ENCODE measurements at places on chromosomes 1 and 21. TPM values are rescaled to one million over a fixed set of nuclear protein-coding genes. Genes with fewer than 3 reads are reported as not detected.

Gene SPATC1L
- polyA plus RNA-seq: 69.2 TPM

Gene DARS2
- 22.7 TPM for polyA plus RNA-seq

DNA sequence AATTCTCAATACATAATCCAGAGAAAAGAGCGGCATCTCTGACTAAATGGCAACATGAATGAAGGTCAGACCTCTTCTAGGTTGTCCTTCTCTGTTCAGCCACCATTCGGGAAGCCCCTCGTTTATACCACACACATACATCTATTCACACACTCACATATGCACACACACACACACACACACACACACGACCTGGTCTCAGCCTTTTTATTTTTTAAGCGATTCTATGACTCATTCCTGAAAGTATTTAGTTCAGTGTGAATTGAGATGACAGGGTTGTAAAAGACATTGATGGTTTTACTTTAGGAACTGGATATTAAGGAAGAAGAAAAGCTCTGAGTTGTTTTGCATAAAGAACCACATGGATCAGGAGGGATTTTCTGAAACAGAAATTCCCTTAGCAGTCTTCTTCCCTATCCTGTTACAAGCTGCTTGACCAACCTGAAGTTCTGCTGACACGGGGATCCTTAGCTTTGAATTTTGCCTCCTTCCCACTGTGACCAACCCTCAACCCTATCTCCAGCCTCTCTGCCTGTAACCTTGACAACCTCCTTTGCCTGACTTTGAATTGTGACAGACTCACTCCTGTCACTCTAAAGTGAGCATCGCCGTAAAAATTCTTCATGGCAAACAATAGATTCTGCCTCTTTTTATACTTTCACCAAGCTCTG lies 383.1 kb upstream of the ESRRG start:
- no peaks in the 10 kb centered on the region for H3K36me3 ChIP-seq
- no peak overlapping the region for H3K27ac ChIP-seq
- DNase-seq: no peak
- no peak overlapping the region for H3K4me3 ChIP-seq
- no peaks in the 10 kb centered on the region for H3K27me3 ChIP-seq

DNA sequence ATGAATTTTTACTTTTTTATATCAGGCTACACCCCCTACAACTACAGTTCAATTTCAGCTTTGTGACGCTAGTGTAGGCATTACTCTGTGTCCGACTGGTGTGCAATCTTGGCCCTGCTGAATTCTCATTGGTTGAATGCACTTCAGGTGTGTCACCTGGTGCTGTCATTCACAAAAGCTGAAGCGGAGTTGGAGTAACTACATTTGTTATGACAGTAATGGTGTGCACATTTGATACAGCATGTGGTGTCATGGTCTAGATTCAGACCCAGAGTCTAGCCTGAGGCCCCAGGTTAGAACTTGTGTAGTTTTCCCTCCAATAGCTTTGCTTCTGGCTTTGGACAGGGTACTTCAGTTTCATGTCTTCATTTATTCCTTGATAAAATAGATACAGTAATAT lies 88.7 kb downstream of the C1orf94 start:
- H3K4me1 ChIP-seq: no peaks in the 10 kb centered on the region
- peaks cover 17% of the 10 kb centered on the region for H3K27me3 ChIP-seq
- no peak for DNase-seq
- H3K4me3 ChIP-seq: no peak overlapping the region

DNA sequence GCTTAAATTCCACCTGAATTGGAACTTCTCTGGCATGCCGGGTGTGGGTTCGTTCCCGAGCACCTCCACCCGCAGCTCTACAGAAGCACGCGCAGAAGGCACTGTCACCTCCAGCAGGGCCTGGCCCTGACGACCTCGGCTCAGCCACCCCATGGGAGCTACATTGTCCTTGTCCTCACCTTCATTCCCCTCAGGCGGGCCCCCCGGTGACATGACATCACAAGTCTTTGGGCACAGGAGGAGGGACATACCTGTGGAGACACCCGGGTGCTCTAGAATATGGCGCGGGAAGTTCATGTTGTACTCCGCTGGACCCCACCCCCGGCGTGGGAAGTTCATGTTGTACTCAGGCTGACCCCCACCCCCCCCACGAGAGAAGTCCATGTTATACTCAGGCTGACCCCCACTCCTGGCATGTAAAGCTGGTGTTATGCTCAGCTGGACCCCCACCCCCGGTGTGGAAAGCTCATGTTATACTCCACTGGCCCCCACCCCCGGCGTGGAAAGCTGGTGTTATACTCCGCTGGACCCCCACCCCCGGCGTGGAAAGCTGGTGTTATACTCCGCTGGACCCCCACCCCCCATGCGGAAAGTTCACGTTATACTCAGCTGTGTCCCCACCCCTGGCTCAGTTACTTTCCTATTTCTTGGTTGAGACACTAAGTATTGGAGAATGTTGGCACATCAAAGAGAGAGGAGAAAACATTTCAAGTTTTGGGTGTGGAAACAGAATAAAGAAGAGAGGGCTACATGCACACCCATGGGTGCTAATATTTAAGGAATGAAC lies 37.6 kb downstream of the UMODL1 start:
- H3K4me1 ChIP-seq: peaks cover 2% of the 10 kb centered on the region
- H3K4me3 ChIP-seq: no peak overlapping the region
- H3K27me3 ChIP-seq: no peaks in the 10 kb centered on the region
- no peak overlapping the region for H3K27ac ChIP-seq

GRCh38 chr1:106678279-106679050 lies 378.0 kb upstream of the PRMT6 start:
- DNase-seq: no peak
- peaks cover 4% of the 10 kb centered on the region for H3K4me1 ChIP-seq
- no peak overlapping the region for H3K4me3 ChIP-seq
- H3K27ac ChIP-seq: no peak overlapping the region
- no peaks in the 10 kb centered on the region for H3K27me3 ChIP-seq

DNA sequence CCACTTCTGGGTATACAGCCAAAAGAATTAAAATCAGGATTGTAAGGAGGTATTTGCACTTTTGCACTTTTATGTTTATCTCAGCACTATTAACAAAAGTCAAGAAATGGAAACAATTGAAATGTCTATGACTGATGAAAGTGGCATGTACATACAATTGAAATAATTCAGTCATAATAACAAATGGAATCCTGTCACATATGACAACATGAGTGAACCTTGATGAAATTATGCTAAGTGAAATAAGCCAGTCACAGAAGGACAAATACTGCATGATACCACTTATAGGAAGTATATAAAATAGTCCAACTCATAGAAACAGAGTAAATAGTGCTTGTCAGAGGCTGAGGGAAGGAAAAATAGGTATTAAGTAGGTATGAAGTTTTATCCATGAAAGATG lies 3.4 kb upstream of the SPTA1 start:
- no peak for DNase-seq
- no peaks in the 10 kb centered on the region for H3K36me3 ChIP-seq
- peaks cover 8% of the 10 kb centered on the region for H3K4me1 ChIP-seq
- no peak overlapping the region for H3K4me3 ChIP-seq
- H3K27me3 ChIP-seq: no peaks in the 10 kb centered on the region

Gene BGLAP
- 0.32 TPM for polyA plus RNA-seq

Gene OR2T11
- not detected for polyA plus RNA-seq

- H3K4me1 ChIP-seq: no peaks in the 10 kb centered on the region
- no peaks in the 10 kb centered on the region for H3K27me3 ChIP-seq
- no peak overlapping the region for H3K4me3 ChIP-seq
- peaks cover 3% of the 10 kb centered on the region for H3K36me3 ChIP-seq
- H3K27ac ChIP-seq: no peak overlapping the region
- DNase-seq: no peak
Observed at GRCh38 chr1:172616636-172617035, 42.3 kb upstream of the FASLG start.

DNA sequence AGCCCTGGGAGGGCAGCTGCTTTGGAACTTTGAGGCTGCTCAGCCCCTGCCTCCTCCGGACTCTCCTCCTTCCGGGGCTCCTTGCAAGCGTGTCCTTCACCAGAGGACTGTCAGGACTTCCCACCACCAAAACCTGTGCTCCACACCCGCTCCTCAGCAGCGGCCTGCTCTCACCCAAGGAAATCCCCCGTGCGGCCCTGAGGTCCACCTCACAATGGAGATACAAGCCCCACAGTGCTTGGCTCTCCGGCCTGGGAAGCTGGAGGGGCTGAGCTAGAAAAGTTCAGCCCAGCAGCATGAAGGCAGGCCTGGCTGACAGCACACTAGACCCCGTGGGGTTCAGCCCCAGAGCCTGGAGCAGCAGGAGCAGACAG lies 33.6 kb downstream of the PGBD5 start:
- no peaks in the 10 kb centered on the region for H3K36me3 ChIP-seq
- H3K27ac ChIP-seq: no peak overlapping the region
- H3K4me3 ChIP-seq: no peak overlapping the region
- no peak for DNase-seq
- H3K4me1 ChIP-seq: no peaks in the 10 kb centered on the region
- no peaks in the 10 kb centered on the region for H3K27me3 ChIP-seq

Gene ETNK2
- 18.0 TPM for polyA plus RNA-seq

GRCh38 chr1:67530071-67530470 lies 99.9 kb upstream of the SERBP1 start:
- H3K36me3 ChIP-seq: no peaks in the 10 kb centered on the region
- H3K27ac ChIP-seq: no peak overlapping the region
- H3K4me1 ChIP-seq: peaks cover 7% of the 10 kb centered on the region
- H3K4me3 ChIP-seq: no peak overlapping the region
- no peak for DNase-seq
- H3K27me3 ChIP-seq: no peaks in the 10 kb centered on the region
